ENCODE measurements at places on chromosomes 6 and 20. TPM values are rescaled to one million over a fixed set of nuclear protein-coding genes. Genes with fewer than 3 reads are reported as not detected.

DNA sequence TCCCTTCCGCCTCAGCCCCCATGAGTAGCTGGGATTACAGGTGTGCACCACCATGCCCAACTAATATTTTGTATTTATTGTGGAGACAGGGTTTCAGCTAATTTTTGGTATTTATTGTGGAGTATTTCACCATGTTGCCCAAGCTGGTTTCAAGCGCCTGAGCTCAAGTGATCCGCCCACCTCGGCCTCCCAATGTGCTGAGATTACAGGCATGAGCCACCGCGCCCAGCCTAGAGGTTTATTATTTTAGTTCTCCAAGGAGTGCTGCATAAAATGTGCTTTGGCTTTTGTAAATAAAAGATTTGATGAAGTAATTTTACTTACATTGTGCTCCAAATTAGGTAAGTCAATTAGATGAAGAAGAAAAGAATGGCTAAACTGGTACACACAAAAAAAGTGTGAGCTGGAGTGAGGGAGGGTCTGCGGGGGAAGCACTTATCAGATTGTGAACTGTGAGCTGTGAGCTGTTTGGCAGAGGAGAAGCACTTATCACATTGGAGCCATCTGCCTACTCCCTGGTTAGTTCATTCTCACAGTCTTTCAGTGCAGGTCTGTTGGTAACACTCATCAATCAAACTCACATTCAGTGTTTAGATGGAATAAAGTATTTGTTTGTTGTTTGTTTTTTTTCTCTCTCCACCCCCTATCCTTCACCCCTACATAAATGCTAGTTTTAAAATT, 398.0 kb downstream of the EPHA7 start:
- no peaks in the 10 kb centered on the region for H3K4me1 ChIP-seq
- DNase-seq = no peak
- no peak overlapping the region for H3K4me3 ChIP-seq
- no peaks in the 10 kb centered on the region for H3K36me3 ChIP-seq
- H3K27ac ChIP-seq = no peak overlapping the region

GRCh38 chr20:18252597-18253451, 35.5 kb upstream of the ZNF133 start:
- DNase-seq = no peak
- no peaks in the 10 kb centered on the region for H3K36me3 ChIP-seq
- no peaks in the 10 kb centered on the region for H3K27me3 ChIP-seq
- no peaks in the 10 kb centered on the region for H3K4me1 ChIP-seq
- H3K4me3 ChIP-seq = no peak overlapping the region

GRCh38 chr6:6332811-6333244, 12.4 kb upstream of the F13A1 start:
- no peak overlapping the region for H3K27ac ChIP-seq
- H3K27me3 ChIP-seq = no peaks in the 10 kb centered on the region
- H3K4me3 ChIP-seq = no peak overlapping the region
- no peaks in the 10 kb centered on the region for H3K36me3 ChIP-seq

- peaks cover 4% of the 10 kb centered on the region for H3K36me3 ChIP-seq
- no peaks in the 10 kb centered on the region for H3K27me3 ChIP-seq
- peak; percentile 60 for DNase-seq
- peak overlapping the region; percentile 26 for H3K4me3 ChIP-seq
- peaks cover 50% of the 10 kb centered on the region for H3K4me1 ChIP-seq
These were observed 20.8 kb downstream of the SHLD1 start for GRCh38 chr20:5770987-5771318.

Gene FAM184A
- 0.27 TPM for total RNA-seq

Gene ZNF184
- 11.8 TPM for total RNA-seq

Measured in B cell (primary cell).